ENCODE measurements at places on chromosomes 5 and 9.
A peak's percentile ranks its signal among the peaks of the same experiment; 100 is the strongest.

DNA sequence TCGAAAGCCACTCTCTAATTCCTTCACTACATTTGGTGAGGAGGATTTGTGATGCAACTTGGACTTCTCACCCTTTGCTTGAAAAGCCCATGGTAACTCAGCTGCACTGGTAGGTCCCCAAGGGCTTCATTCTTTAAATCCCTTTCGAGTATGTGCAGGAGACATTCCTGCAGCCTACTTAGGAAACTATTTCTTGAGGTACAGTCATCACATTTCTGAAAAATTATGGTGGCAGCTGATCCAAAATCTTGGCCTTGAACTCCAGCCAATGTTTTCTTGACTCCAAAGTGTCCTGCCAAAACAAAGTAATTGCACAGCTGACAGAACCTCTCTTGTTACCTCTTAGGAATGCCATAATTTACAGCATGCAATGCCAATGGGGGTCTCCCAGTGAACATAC is 99.7 kb downstream of the NPR3 start:
- DNase-seq = no peak

DNA sequence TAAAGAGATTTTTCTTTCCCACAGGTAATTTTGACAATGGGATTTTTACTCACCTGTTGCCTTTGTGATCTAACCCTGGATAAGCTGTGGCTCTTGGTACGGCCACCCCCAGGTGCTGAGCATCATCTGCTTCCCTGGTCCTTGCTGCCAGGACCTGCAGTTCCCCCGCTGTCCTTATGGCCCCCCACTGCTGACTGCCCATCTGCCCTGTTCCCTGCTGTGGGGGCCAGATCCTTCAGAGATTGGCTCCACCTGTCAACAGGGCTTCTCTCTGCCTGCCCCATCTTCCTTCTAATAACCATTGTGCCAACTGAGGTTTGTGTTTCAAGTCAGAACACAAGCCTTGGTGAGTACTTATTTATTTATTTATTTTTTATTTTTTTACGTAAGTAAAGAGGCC is 183.3 kb downstream of the MAPKAP1 start:
- DNase-seq = no peak

- no peak for DNase-seq
Measured at GRCh38 chr5:58946230-58946629, 363.4 kb downstream of the RAB3C start.

- DNase-seq = peak; percentile 25
Measured at GRCh38 chr5:77893225-77893860, 117.2 kb upstream of the TBCA start.

DNA sequence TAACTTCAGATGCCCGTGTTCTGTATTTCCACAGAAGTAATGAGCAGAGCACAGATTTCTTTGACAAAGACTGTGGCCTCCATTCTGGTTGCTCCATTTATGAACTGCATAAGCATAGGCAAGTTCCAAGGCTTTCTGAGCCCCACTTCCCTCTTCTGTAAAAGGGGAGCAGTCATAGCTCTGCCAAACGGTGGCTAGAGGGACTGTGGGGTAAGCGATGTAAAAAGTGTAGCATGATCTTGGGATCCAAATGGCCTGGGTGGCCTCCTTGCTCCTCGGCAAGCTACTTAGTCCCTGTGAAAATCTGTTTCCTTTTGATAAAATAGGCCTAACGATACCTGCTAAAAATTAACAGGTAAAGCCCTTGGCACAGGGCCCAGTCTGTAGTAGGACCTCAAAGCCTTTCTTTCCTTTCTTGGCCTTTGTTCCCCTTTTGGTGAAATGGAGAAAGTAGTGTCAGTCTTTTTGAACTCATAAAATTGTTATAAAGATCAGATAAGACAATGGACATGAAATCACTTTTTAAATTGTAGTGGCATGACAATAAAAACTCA is 646.6 kb downstream of the ACTL7B start:
- DNase-seq = no peak

GRCh38 chr9:118640836-118641560 is 728.2 kb downstream of the BRINP1 start:
- DNase-seq = no peak

GRCh38 chr5:172671091-172671490 is 30.0 kb downstream of the NEURL1B start:
- no peak for DNase-seq

DNA sequence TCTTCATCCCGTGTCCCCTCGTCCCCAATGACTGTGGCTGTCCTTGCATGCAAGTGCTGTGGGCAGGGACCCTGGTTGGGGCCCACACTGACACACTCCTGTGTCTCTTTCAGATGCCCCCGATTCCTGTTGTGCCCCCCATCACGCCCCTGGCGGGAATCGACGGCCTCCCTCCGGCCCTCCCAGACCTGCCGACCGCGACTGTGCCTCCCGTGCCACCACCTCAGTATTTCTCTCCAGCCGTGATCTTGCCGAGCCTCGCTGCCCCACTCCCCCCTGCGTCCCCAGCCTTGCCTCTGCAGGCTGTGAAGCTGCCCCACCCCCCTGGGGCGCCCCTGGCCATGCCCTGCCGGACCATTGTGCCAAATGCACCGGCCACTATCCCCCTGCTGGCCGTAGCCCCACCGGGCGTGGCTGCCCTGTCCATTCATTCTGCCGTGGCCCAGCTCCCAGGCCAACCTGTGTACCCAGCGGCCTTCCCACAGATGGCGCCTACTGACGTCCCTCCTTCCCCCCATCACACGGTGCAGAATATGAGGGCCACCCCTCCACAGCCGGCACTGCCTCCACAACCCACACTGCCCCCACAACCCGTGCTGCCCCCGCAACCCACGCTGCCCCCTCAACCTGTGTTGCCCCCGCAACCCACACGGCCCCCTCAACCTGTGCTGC is 75.0 kb downstream of the WNK2 start:
- no peak for DNase-seq

DNA sequence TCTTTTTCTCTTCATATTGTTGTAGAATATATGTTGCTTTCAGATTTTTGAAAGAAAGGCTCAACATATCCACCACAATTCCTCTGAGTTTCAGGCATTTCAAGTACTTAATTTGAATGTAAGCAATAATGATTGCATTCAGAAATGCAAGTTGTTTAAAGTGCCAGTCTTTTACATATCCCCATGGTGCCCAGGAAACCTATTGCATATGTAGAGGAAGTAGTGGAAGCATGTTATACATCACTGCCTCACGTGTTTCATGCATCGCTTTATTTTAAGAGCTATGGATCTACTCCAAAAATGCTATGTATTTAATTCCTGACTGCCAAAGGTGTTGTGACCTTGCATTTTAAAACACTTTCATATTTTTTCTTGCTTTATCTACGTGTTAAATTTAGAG is 28.1 kb downstream of the CPEB4 start:
- DNase-seq = peak; percentile 22

Data from iPS-NIHi11 (cell line).